ENCODE measurements at places on chromosomes 1 and 21. TPM values are rescaled to one million over a fixed set of nuclear protein-coding genes. Genes with fewer than 3 reads are reported as not detected.

The SLFNL1 gene
- not detected for total RNA-seq

The FCRLB gene
- 0.78 TPM for total RNA-seq

The TAGLN2 gene
- 829 TPM for total RNA-seq

The DMBX1 gene
- total RNA-seq = not detected

The TMEM240 gene
- not detected for total RNA-seq

The GCSAML gene
- total RNA-seq = not detected

The AIRE gene
- not detected for total RNA-seq

The MAPKAPK2 gene
- total RNA-seq = 45.4 TPM

The BNIPL gene
- total RNA-seq = 7.6 TPM

The RXFP4 gene
- total RNA-seq = not detected

The CLCA1 gene
- 0.08 TPM for total RNA-seq

The PAX7 gene
- total RNA-seq = not detected

The TNFAIP8L2 gene
- total RNA-seq = not detected

The PAPPA2 gene
- 0.46 TPM for total RNA-seq

The OR6K3 gene
- not detected for total RNA-seq

The RCC2 gene
- total RNA-seq = 104 TPM

The TFF3 gene
- total RNA-seq = not detected

The ALPL gene
- total RNA-seq = not detected

The FCGR3A gene
- total RNA-seq = not detected

The CHI3L2 gene
- total RNA-seq = not detected

The TNFRSF9 gene
- total RNA-seq = not detected

The HMCN1 gene
- total RNA-seq = 0.95 TPM

The HAO2 gene
- not detected for total RNA-seq

The ANGPTL3 gene
- not detected for total RNA-seq

The SEC16B gene
- total RNA-seq = 0.72 TPM

The PGLYRP3 gene
- total RNA-seq = 0.34 TPM

The PLA2G2A gene
- not detected for total RNA-seq

The PADI1 gene
- 0.39 TPM for total RNA-seq

The FAM72B gene
- total RNA-seq = 2.5 TPM

The CFAP141 gene
- not detected for total RNA-seq

The HRNR gene
- total RNA-seq = not detected

The CD2 gene
- not detected for total RNA-seq

The NPL gene
- total RNA-seq = 1.8 TPM

The JAM2 gene
- not detected for total RNA-seq

The CFHR1 gene
- total RNA-seq = not detected

The OR2T33 gene
- not detected for total RNA-seq

The E2F2 gene
- 0.08 TPM for total RNA-seq

The OR6N1 gene
- total RNA-seq = not detected

The MFAP2 gene
- total RNA-seq = 91.4 TPM

The LDLRAD1 gene
- not detected for total RNA-seq

The FAM72C gene
- total RNA-seq = 5.9 TPM

The LORICRIN gene
- total RNA-seq = not detected

The CTSS gene
- 3.0 TPM for total RNA-seq

The EPHA2 gene
- total RNA-seq = 110 TPM

The RPS27 gene
- total RNA-seq = 2,616 TPM

Data from hair follicular keratinocyte (primary cell).